ENCODE measurements at places on chromosomes 2 and 18. TPM values are rescaled to one million over a fixed set of nuclear protein-coding genes. Genes with fewer than 3 reads are reported as not detected.

OBSL1 gene
- total RNA-seq: 89.1 TPM

GALNT5 gene
- 0.29 TPM for total RNA-seq

CDCA7 gene
- total RNA-seq: 5.5 TPM

REG3G gene
- total RNA-seq: not detected

CFAP65 gene
- total RNA-seq: not detected

AQP12A gene
- not detected for total RNA-seq

M1AP gene
- total RNA-seq: 1.4 TPM

SSB gene
- 87.6 TPM for total RNA-seq

EVX2 gene
- not detected for total RNA-seq

POTEF gene
- not detected for total RNA-seq

MDH1B gene
- total RNA-seq: 2.7 TPM

ANKRD30BL gene
- 0.36 TPM for total RNA-seq

LYG1 gene
- 0.39 TPM for total RNA-seq

ANKRD53 gene
- 1.8 TPM for total RNA-seq

SETBP1 gene
- total RNA-seq: 51.0 TPM

Measured in ureter (tissue), 1 donor.